ENCODE measurements at places on chromosomes 6 and 20.
A peak's percentile ranks its signal among the peaks of the same experiment; 100 is the strongest.

DNA sequence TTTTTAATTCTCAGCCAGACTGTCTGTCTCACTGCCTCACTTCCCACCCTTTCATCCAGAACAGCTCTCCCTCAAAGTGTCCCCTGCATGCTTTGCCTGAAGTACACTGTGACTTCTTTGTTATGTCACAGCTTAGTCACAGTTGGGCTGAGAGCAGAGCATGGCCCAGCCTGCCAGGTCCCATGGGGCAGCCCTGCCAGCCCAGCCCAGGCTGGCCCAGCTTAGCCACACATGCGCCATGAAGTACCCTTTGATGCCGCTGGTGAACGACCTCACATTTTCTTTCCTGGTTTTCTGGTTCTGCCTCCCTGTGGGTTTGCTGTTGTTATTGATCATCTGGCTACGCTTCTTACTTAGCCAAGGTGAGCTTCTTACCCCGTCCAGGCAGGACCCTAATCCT, at the start of gene ADIG:
Gene ADIG, plus strand, starts transcription at position 185 of the 400 bp plus-strand sequence. Its CDS starts 54 bp downstream, at position 239.
- DNase-seq = peak; percentile 40

DNA sequence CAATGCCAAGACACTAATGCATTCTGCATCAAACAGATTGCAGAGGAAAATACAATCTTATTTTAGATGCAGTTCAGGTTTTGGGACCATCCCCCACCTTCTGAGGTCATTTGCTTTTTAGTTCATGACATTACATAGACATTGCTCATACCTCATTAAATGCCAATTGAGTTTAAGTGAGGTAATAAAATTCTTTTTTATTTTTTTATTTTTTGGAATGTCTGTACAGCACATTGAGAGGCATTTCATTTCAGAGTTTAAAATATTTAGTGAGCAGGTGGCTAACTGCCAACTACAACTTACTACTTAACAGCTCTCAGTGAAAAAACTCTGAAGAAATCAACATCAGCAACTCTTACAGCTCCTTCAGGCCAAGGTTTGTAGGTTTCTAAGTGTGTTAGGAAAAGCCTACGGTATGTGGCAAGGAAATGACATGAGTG, 482.2 kb upstream of the RNF217 start:
- no peak for DNase-seq

- DNase-seq = no peak
Observed at GRCh38 chr6:89547281-89547680, 91.3 kb downstream of the LYRM2 start.

- no peak for DNase-seq
Observed at GRCh38 chr6:19803331-19804204, 33.6 kb upstream of the ID4 start.

DNA sequence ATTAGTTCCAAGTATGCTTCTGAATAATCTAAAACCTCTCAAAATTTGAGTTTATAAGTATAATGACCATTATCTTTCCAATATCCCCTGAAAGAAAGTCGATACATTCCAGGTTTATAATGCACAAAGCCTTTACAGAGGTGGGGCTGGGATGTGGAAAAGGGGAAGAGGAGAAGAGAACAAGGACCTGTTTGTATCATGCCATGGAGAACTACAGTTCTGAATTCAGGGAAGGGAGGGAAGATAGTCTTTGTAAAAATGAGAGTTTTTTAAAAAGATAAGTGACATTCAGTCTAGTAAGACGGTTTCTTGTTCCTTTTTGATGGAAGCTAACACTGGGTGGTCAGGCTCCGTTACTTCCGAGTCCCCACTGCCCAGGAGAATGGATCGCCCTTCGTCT, 26.1 kb downstream of the ZBTB2 start:
- no peak for DNase-seq

DNA sequence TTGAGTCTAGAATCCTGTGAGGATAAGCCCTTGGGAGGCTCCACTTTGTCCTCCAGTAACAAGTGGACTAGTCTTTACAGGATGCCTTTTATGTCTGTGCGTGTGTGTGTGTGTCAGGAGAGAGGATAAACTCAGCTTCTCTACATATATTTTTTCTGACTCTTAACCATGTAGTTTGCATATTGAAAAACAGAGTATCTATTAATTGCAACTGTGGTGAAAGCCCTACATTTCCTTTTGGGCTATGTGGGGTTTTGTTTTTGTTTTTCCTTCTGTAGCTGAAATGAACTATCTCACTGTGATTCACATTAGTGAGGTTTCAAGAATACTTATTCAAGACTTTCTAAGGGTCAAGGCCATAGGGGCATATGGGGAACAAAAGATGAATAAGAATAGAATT, 17.7 kb downstream of the TPBG start:
- DNase-seq = no peak

- no peak for DNase-seq
Observed at GRCh38 chr6:139977887-139978332, 603.5 kb upstream of the CITED2 start.

- no peak for DNase-seq
Observed at GRCh38 chr6:35185302-35185681, 28.5 kb upstream of the SCUBE3 start.

GRCh38 chr6:55377150-55377549, 49.9 kb downstream of the GFRAL start:
- no peak for DNase-seq

- DNase-seq = no peak
Observed at GRCh38 chr6:20365456-20365855, 36.2 kb upstream of the E2F3 start.

DNA sequence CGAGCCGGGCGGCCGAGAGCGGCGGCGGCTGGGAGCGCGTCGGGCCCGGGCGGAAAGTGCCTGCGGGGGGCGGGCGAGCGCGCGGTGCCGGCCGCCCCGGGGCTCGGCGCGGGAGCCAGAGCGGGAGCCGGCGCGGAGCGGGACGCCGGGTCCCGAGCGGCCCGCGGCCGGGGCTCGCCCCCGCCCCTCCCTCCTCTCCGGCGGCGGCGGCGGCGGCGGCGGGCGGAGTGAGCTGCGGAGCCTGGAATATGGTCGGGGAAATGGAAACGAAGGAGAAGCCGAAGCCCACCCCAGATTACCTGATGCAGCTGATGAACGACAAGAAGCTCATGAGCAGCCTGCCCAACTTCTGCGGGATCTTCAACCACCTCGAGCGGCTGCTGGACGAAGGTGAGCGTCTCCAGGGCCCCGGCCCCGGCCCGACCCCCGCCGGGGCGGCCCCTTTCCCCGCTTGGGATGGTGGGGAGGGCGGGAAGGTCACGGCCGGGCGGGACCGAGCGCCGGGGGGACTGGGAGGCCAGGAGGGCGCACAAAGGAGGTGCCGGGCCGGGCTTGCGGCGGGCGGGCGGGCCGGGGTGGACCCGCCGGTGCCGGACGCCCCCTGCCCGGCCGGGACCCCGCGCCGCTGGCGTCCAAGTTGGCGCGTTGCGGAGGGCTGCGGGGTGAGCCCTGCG, 565 bp downstream of the QKI start:
- no peak for DNase-seq

- no peak for DNase-seq
Observed at GRCh38 chr6:151374036-151374683, 17.2 kb downstream of the ZBTB2 start.

- no peak for DNase-seq
Observed at GRCh38 chr6:30705620-30706019, 11.5 kb downstream of the MDC1 start.

DNA sequence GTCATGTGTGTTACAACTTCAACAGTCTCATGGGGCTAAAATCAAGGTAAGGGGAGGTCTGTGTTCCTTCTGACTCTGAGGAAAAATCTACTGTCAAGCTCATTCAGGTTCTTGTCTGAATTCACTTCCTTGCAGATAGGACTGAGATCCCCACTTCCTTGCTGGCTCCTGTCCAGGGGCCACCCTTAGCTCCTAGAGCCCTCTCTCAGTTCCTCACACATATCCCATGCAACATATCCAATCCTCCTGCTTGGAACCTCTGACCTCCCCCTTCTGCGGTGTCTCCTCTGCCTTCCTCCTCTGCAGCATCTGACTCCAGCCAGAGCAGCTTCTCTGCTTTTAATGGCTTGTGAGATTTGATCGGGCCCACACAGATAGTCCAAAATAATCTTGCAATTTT, 27.1 kb upstream of the MICB start:
- DNase-seq = no peak

DNA sequence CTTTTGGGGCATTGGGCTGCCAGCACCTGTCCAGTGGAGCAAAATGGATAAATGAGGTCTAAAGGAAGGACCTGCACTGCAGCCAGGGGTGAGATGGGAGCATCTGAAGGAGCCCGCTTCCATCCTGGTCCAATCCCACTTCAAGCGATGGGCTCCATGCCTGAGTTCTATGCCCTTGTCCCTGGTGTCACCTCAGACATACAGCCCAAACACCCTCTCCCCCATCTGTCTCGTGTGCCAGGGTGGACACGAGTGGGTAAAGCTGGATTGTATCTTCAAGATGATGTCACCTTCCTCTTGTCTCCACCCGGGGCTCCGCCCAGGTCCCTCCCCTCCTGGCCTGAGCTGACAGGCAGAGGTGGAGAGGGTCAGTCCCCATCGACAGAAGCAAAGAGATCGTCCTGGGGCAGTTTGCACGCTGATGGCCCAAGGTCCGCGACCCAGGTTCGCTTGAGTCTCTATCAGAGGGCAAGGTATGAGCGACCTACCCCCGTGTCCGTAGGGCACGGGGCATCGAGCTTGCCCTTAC, 544 bp downstream of the SMIM29 start:
- DNase-seq = no peak

GRCh38 chr6:157271911-157272310, 51.4 kb downstream of the TMEM242 start:
- DNase-seq = no peak

GRCh38 chr6:169975286-169975685, 223.9 kb downstream of the ERMARD start:
- DNase-seq = no peak

DNA sequence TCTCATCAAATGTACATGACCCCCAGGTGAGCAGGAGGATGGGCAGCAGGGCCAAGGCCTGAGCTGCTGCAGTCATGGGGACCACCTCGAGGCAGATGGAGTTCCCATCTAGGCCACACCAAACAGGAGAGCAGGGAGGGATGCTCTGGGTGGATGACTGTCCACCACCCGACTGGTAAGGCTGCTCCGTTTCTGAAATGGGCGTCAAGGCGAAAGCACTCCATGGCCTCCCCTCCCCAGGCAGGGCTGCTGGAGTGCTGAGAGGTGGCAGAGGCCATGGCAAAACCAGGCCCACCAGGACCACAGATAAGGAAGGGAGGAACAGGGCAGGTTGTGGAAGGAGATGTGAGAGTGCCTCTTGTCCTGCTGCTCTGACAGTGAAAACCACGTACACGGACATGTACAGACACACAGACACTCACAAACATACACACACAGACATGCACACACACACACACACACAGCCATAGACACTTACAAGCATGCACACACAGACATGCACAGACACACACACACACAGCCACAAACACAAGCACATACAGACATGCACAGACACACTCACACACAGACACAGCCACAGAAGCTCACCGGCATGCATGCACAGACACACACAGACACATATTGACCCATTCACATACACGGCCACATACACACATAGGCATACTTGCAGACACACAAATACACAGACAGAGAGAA, 93.2 kb downstream of the PSMG4 start:
- DNase-seq = no peak

DNA sequence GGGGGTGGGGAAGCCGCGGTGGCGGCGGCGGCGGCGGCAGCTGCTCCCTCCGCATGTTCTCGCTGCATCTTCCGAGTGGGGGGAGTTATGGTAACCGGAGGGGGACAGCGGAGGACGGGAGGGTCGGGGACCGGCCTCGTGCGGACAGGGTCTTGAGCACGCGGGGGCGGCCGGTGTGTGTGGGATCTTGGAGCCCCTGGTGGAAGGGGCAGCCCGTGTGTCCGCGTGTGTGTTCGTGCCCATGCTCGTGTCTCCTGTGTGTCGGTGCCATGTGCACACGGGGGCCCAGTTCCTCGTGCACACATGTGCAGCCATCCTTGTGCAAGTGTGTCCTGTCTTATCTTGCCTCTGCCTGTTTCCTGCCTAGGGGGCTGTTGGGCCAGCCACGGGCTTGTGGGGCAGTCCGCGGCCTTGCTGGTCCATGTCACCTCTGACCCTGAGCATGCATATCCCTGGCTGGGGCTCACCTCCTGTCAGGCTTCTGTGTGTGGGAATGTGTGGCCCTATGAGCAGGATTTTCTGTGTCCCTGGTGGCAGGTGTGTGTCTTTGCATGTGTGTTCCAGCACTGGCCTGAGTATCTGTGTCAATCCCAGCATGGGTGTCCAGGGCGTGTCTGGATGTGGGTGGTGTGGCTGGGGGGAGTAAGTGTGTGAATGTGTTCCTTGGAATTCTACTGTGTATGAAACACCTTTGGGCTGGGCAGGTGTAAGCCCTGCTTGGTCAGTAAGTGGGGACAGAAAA, 8.5 kb downstream of the SYNGAP1 start:
- no peak for DNase-seq

GRCh38 chr20:47936612-47937011, 151.3 kb upstream of the SULF2 start:
- DNase-seq = no peak

- peak; percentile 41 for DNase-seq
Observed at GRCh38 chr6:25359191-25359861, 80.2 kb downstream of the CARMIL1 start.

DNA sequence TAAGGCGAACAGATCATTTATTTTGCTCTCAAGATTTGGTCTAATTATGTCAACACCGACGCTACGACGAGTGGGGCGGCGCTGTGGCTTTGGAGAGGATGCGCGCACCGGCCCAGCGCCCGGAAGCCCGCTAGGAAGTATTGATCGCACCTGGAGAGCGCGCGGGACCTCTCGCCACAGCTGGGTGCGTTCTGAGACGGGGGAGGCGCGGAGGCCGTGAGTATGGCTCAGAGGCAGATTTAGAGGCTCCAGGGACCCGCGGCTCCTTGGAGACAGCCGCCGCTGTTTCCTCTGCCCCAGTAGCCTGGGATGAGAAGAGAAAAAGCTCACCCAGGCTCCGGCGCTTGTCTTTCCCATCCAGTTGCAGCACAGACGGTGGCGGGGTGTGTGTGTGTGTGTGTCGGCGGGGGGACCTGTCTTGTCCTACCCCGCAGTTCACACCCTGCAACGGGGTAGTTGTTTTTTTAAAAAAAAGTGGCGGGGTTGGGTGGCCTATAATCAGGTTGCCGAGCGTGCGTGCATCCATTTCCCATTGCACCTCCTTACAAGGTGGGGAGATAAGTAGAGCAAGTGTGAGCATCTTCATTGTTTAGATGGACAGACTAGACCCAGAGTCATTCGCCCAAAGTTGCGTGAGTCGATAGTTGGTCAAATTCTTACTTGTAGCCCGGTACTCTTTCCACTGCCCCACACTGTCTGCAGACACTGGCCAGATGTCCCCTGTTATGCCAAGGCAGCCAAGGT, 11.2 kb downstream of the TFAP2D start:
- DNase-seq = no peak

GRCh38 chr6:104301951-104302350, 557.8 kb downstream of the HACE1 start:
- DNase-seq = peak; percentile 16
